ENCODE measurements at places on chromosomes 2 and 18.

DNA sequence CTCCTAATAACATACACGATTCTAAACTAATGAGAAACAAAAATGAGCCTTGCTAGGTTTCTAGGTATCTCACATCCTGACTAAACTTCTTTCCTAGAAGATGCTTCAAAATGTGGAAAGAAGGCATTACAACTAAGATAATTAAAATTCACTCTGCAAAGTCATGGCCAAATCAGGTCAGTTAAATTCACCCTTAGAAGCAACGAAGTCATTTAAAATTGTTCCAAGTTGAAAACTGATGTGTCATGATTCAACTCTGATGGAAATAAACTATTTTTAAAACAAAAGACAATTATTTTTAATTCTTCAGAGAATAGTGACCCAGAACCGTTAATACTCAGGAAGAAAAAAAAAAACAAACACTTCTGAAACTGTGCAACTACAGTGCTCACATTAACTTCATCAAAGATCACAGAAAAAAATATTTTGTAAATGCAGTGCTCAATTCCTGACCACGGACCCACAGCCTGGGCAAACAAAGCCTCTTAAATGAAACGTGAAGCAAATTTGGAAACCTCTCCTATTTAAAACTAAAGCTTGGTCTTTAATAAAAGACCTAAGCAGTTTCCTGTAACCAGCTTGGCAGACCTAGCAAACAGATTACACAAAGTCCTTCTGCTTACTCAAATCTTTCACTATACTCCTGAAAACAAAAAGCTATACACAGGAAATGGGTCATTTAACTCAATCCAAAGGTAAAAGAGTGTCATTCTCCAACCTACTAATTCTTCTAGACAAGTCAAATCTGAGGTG is 39.0 kb downstream of the CHN1 start:
- DNase-seq: no peak

- no peak for DNase-seq
Measured at GRCh38 chr18:47826157-47827074, 104.0 kb downstream of the SMAD2 start.

DNA sequence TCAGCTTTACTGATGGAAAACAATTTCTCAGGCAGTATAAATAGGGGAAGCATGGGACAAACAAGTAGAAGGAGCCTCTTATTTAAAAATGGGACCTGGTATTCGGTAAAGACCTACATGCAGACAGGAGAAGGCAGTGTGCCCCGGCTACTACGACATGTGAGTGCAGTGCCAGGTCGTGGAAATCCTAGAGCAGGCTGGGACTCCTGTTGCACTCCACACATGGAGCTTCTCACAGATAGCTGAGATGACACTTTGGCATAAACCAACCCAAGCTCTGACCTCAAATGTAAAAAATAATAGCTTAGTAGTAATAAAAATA is 885 bp upstream of the DSEL start:
- DNase-seq: peak; percentile 37

GRCh38 chr2:108268001-108268400 is 20.7 kb upstream of the SULT1C2 start:
- no peak for DNase-seq

DNA sequence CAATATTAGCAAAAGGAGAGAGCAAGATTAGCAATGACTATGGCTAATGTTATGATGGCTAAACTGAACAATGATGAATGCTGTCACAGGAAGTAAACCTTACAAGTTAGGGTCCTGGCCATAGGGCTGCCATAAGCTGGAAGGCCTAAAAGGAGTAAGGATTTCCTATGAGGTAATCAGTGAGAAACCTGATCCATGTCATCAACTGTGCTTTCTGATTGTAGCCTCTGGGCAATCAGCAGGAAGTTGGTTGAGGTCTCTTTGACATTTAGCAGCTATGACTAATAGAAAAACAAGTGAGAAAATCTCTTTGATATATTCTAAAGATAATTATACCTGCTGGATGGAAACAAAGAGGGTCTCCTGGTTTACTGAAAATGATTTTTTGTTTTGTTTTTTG is 193.0 kb downstream of the RAB3GAP1 start:
- peak; percentile 31 for DNase-seq

DNA sequence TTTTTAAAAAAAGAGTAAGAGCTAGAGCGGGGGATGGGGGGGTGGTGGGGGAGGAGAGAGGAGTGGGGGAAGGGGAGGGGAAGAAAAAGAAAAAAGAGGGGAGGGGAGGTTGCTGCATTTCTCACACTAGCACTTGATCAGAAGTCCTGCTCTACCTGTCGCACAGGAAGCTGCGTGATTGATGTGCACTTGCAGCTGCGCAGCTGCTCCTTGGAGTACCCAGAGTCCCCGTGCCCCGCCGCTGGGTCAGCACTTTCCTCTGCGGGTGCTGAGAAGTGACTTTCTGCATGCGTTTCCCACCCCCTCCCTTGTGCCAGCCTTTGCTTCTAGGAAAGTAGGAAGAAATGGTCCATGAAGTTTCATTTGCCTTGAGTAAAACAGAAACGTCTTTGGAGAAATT is 297.3 kb downstream of the ETAA1 start:
- no peak for DNase-seq

- no peak for DNase-seq
Measured at GRCh38 chr2:134272806-134273205, 18.9 kb downstream of the MGAT5 start.

DNA sequence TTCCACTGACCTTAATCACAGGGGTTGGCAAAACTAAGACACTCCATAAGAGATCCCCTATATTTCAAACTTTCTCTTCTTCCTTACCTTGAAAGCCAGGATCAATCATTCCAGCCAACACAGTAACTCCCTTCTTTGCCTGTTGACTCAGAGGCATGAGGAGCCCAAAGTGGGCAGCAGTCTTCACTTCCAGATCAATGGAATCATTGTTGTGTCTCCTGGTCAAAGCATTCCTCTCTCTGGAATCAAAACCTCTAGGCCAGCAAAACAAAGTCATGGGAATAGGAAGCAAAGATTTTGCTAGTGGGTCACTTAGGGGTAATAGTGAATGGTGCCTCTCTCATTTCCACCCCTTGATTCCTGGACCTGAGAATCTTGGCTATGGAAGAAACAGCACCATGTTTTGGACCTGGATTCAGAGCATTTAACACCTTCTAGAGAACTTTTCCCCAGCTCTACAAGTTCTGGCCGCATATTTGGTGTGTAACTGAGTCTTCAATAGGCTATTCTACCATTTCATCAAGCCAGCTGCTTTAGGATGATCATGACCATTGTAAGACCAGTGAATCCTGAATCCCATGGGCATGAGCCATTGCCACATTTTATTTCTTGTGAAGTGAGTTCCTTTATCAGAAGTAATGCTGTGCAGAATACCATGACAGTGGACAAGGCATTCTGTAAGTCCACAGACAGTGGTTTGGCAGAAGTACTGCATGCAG is 65.7 kb upstream of the SERPINE2 start:
- DNase-seq: no peak

DNA sequence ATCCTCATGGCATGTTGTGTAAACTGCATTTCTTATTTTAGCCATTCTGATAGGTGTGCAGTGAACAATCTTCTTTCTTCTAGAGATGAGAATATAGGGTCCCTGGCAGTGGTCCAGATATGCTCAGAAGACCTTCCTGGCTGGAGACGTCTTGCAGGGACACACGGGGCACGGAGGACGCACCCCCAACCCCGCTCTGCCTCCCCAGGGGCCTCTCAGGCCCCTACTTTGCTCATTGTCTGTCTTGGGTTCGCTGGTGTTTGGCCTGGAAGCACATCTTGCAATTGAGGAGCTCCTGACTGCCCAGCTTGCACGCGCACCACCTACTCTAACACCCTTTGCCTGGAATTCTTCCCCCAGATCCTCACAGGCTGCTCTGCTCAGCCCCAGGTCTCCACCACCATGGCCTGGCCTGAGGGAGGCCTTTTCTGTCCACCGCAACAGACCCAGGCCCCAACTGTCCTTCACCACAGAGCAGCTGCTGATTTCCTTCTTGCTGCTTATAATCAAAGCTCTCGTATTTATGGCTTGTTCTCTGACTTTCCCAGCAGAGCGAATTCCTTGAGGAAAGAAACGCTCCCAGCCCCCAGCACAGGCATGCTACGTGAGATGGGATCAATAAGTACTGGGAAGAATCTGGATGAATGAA is 295.9 kb upstream of the HDAC4 start:
- peak; percentile 9 for DNase-seq

DNA sequence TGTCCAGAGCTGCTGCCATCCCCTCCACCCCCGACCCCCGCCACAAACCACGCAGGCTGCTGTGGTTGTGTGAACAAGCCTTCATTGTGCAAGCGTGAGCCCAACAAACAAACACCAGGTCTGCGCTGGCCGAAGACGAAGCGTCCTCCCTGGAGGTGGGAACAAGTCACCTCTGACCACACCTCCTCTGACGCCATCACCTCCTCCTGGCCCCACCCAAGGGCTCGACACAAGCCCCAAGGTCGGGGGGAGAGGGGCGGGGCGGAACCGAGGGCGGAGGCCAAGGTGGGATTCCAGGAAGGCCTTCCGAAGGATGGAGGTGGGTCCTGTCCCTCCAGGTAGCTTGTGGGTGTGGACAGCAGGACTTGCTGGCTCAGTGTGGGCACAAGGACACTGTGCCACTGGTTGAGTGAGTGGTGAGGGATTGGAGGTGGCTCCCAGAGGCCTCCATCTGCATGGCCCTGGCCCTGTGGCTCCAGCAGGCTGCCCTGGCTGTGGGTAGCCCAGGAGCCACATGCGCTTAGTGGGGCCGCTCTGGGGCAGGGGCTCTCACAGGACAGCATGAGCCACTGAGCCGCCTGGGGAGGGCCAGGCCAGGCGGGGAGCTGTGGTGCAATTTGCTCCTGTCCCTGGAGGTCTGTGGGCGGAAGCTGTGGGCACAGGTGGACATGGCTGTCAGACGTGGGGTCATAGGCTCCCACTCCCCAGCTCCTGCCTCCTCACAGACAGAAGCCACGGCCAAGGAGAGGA is 7.4 kb upstream of the GPR17 start:
- no peak for DNase-seq

DNA sequence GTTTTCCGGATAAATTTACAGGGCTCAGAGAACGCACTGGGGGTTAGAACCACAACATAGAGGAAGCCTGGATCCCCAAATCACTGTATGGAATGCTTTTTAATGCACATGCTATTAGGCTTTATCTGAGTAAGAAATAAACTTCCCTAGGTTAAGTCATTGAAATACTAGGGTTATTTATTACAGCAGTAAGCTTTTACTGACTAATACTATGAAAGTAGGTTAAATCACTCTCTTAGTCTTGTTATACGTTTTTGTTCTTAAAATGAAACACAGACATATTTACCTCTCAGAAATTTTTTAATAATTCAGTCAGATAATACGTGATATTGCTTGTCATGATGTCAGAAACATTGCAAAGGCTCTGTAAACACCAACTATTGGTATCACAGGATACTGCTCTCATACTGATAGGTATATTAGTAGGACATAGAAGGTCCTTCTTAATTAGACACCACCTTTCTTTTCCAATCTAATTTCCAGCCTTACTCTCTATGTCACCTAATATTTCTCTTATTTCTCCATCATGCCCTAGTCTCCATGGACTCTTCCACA is 162.7 kb upstream of the NYAP2 start:
- no peak for DNase-seq

GRCh38 chr18:48514786-48515185 is 24.0 kb upstream of the CTIF start:
- DNase-seq: no peak

DNA sequence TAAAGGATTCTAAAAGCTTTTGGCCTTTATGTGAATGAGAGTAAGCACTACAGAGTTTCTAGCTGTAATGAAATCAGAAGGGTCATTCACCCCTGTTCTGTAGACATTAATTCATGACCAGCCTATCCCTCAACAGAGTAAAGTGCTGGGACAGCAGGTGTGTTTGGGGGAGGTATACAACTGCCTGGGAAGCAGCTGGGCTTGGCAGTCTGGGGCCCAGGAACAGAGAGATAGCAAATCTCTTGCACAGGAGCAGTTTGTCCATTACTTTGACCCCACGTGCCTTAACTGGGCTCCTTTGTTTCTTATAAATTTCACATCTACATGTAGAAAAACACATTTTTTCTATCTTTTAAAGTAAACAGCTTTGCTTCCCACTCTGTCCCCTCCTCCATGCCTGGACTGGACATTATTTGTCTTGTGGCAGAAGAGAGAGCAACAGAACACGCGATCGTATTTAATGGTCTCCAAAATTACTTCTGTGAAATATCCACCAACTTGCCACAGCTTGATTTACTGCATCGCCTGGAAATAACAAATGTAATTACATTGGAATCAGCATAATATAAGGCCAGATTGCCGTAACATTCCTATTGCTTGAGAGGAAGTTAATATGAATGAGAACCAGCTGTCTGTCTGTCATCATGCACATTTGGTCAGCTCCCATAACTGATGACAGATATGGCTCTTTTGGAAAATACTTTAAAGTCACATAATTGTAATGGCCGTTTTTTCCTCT is 263.8 kb downstream of the RBM43 start:
- no peak for DNase-seq

GRCh38 chr2:26002632-26003310 is 20.5 kb upstream of the KIF3C start:
- DNase-seq: no peak

GRCh38 chr2:234631646-234632514 is 135.0 kb upstream of the ARL4C start:
- no peak for DNase-seq

GRCh38 chr2:218008060-218009040 is 5.6 kb upstream of the TNS1 start:
- no peak for DNase-seq

DNA sequence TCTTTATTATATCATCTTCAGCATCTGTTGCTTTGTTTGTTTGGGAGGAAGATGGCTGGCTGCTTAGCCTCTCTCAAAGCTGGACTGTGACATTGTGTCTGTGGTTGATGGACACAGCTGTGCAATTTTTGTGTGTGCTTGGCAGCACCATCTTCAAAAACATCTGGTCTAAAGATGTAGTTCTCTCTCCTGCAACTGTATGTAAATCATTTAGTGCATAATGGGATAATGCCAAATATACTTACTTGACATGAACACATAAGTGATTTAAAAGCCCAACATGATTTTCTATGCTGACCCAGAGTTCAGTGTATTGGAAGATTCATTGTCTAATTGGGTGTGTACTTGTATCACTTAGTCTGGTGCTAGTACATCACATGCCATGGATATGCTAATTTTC is 112.2 kb downstream of the MAP4K4 start:
- DNase-seq: no peak

GRCh38 chr18:56825321-56825720 is 174.2 kb downstream of the WDR7 start:
- DNase-seq: no peak

DNA sequence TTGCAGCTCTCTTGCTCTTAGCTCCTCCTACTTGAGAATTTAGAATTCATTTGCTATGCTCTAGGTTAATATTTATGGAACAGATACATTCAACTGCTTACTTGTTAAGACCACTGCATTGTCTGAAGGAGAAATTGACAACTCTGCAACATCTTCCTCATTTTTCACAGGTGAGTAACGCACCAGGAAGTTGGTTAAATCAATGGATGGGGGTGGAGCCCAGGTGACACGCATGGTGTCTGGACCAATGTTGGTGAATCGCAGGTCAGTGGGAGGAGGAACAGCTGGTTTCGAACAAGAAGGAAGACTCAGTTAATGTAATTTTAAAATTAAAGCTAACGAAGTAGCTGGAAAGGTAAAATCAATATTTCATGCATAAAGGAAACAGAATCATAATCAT is 44.3 kb downstream of the FN1 start:
- no peak for DNase-seq

- no peak for DNase-seq
Measured at GRCh38 chr2:45011621-45012602, 2.7 kb upstream of the SIX2 start.

- DNase-seq: no peak
Measured at GRCh38 chr2:193695367-193695766, 1500.6 kb upstream of the TMEFF2 start.

- DNase-seq: no peak
Measured at GRCh38 chr2:110843959-110844510, 111.7 kb downstream of the ACOXL start.
